Iris pigment epithelial cell (primary cell): ENCODE measurements at places on chromosomes 12 and 14.

DNA sequence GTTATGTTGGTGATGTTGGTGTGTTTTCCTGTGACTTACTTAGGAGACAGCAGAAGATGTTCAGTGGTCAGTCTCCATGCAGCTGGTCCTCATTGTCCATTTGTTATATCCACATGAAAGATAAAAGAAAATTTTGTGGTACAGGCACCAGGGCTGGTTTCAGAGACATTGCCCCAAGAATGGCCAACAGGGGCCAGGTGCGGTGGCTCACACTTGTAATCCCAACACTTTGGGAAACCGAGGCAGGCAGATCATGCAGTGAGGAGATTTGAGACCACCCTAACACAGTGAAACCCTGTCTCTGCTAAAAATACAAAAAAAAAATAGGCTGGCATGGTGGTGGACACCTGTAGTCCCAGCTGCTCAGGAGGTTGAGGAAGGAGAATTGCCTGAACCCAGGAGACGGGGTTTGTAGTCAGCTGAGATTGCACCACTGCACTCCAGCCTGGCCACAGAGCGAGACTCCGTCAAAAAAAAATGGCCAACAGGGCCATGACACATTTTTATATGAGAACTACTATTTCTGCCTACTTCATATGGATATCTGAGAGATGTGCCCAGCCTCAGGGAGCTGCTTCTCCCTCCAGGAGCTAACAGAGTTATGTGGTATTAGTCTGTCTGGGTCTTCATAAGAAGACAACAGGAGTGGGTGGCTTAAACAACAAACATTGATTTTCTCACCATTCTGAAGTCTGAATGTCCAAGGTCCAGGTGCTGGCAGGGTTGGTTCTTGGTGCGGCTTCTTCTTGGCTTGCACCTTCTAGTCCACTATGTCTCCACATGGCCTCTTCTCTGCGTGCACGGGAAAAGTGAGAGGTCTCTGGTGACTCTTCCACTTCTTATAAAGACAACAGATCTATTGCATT lies 821.7 kb downstream of the TMEM121 start:
- no peak for DNase-seq

GRCh38 chr12:55720894-55721444 lies 776 bp downstream of the RDH5 start:
- DNase-seq, result peak; percentile 84

DNA sequence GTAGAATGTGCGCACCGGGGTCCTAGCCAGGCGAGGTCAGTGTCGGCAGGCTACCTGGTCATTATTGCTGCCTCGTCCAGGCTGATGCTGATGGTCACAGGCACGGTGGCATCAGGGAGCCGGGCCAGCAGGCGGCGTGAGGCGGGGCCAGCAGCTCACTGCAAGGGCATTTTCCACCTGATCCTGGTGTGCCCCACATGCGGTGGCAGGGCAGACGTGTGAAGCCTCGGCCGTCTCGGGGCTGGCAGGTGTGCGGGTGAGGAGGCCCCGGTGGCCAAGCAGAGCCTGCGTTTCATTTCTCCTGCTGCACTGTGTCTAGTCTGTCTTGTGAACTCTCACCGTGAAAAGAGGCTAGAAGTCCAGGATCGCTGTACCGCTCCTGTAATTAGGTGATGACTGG lies 12.0 kb upstream of the AMN start:
- no peak for DNase-seq

GRCh38 chr12:9786726-9787717 lies 26.3 kb upstream of the CD69 start:
- DNase-seq, result peak; percentile 59

DNA sequence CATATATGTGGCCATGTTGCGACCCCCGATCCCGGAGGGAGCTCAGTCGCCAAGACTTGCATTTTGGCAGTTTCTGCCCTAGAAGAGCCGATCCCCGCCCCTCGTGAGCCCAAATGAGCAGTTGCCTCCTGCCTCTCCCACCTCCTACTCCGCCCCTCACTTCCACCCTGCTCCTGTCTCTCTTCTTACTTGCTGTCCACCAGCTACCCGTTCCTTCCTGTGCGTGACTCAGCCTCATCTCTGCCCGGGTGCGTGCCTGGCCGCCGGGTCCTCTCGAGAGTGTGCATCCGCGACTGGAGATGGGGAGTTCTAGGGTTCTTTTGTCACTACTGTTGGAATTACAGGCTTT lies 585 bp downstream of the GPATCH2L start:
- peak; percentile 91 for DNase-seq

DNA sequence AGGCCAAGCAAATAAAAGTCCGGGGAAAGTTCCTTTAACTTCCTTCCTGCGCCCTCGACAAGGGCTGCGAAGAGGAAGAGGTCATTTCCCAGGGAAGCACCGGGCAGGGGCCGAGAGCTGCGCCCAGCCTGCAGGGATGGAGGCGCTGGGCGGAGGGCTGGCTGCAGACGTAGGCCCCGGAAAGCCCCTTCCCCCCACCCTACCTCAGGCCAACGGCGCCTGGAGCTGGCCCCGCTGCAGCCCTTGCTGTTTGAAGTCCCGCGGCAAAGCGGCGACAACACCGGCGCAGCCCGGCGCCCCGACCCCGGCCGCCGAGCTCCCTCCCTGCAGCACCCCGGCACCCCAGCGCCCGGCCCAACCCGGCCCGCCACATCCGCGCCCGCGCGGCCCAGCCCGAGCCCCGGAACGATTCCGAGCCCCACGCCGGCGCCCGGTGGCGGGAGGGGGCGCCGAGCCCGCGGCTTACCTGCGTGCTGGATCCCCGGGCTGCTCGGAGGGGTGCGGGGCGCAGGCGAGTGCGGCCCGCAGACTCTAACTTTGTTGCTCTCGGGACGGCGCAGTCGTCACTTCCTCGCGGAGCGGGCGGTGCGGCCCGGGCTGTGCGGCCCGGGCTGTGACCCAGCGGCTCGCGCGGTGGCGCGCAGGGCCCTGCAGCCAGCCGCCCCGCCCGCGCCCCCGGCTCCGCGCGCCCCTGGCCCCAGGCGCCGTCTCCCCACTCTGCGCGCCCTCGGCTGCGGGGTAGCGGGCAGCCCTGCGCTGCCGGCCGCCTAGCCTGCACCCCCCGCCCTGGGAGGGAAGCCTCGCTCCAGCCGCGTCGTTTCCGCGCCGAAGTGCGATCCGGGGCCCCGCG lies 64.8 kb upstream of the PTGR2 start:
- no peak for DNase-seq

GRCh38 chr14:53638966-53639365 lies 317.7 kb downstream of the BMP4 start:
- peak; percentile 19 for DNase-seq

GRCh38 chr12:77167801-77168200 lies 102.4 kb upstream of the E2F7 start:
- DNase-seq, result no peak

GRCh38 chr14:100328495-100329163 lies 5.5 kb downstream of the SLC25A47 start:
- DNase-seq, result no peak

DNA sequence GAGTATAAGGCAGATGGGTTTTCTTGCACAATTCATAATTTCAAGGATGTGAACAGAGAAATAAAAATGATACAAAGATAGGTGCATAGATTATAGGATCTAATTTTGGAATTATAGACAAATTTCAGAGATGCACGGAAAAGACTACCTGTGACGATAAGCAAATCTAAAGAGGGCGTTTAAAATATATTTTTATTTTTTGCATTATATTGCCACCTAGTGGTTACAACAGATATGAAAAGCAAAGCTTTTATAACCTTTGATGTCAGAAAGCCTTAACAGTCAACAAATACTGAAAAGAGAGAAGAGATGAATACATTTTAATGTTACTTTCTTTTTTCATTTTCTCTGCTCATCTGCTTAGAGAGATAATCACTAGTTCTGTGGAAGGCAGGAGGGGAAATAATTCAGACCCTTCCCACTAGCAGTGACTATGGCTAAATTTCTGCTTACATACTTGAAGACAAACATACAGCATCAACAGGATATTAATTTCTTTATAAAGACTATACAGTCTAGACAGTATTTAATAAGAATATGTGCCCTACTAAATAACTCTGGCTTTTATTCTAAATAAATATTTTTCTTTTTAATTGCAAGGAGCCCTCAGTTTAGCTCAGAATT lies 46.3 kb downstream of the NTS start:
- peak; percentile 11 for DNase-seq

- DNase-seq, result peak; percentile 82
Measured at GRCh38 chr14:48665077-48665784, 920.9 kb downstream of the RPS29 start.

DNA sequence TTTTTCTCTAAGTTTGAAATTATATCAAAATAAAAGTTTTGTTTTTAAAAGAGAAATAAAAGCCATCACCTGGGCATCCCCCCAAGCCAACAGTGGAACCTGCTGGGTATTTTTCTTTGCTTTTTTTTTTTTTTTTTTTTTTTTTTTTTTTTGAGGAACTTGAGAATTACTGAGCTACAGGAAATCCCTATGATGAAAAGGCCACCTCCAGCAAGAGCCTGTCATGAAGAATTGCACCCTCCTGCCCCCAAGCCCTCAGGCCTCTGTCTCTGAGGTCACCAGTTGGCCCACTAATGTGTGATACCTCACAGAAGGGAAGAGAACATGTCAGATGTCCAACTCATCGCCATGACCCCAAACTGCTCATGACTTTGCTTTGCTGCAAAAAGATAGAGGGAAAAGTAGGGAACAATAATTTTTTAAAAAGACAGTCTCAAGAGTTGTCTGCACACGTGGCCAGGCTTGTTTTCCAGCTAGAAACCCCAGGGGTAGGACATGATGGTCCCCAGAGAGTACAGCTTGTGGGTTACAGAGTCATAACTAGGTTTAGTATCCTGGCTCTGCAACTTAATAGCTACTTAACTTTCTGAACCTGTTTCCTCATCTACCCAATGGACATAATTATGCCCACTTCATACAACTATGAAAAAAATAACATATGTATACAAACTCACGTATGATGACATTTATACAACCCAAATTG lies 124.3 kb upstream of the EGLN3 start:
- no peak for DNase-seq

GRCh38 chr12:19183121-19183838 lies 53.7 kb downstream of the PLEKHA5 start:
- peak; percentile 56 for DNase-seq

- no peak for DNase-seq
Measured at GRCh38 chr14:100129161-100129589, 30.3 kb downstream of the DEGS2 start.

DNA sequence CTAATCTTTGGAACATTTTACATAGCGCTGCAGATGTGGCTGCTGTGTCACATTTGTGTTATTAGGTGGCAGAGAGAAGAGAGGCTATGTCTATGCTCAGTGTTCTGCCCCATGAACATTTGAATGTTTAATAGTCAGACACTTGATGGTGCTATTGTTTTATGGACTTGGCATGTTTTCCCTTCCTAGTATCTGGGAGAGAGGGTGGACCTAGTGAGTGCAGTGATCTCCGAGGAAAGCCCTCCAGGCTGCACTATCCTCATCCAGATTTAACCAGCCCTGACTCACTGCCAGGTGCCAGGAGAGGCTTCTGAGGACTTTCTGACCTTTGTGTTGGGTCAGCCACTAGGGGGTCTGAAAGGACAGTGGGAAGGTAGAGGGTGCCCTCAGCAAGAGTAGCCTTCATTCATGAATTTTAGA lies 24.3 kb downstream of the ZFC3H1 start:
- no peak for DNase-seq
